ENCODE measurements at places on chromosomes 1 and 21.

- peak; percentile 8 for DNase-seq
These were observed 280.7 kb downstream of the LMX1A start for GRCh38 chr1:165075725-165076370.

- DNase-seq, result no peak
These were observed 278.0 kb downstream of the BRINP2 start for GRCh38 chr1:177448652-177449357.

- no peak for DNase-seq
These were observed 130.1 kb upstream of the ERG start for GRCh38 chr21:38628349-38628748.

DNA sequence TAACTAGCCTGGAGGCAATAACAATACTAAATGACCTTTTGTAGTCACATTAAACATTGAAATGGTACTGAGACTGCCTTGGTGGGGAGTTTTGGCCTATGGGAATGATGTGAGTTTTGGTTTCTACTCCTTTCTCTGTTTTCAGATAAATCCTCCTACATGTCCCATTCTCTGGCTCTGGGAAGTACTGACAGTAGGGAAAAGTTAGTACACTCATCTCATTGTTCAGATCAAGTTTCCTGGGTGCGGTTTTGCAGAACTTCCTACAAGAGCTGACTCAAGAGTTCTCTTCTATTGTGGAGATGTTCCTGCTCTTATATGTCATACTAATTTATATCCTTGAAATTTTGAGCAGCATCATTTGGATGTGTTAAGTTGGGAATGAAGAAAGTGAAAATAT lies 74.2 kb upstream of the MACF1 start:
- DNase-seq, result no peak

DNA sequence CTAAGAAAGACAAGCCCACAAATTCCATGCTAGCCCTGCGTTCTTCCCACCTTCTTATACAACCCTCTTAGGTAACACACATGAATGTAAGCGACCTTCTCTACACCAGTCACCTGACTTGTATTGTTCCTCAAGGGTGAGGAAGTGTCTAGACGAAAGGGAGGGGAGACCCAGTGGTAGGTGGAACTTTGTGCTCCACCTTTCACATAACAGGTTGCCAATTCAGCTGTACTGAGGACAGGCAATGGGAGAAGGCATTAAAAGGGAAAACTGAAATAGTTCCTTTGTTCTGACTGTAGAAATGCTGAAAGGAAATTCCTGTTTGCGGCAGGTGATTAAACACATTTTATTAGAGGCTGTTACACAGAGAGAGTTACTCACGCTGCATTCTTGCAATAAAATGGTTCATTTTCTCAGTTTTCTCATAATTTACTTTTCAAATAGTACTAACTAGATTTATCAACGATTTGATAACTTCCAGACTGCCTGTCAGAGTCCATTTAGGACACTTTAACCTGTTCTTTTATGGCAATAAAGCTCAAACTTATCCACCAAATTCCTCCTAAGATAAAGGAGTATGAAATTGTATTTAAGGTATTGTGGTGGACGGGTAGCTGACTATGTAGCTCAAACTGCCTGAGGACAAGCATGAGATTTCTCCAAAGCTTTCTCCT lies 17.8 kb upstream of the CHRM3 start:
- no peak for DNase-seq

- no peak for DNase-seq
These were observed 8.9 kb downstream of the VTCN1 start for GRCh38 chr1:117201808-117202207.

DNA sequence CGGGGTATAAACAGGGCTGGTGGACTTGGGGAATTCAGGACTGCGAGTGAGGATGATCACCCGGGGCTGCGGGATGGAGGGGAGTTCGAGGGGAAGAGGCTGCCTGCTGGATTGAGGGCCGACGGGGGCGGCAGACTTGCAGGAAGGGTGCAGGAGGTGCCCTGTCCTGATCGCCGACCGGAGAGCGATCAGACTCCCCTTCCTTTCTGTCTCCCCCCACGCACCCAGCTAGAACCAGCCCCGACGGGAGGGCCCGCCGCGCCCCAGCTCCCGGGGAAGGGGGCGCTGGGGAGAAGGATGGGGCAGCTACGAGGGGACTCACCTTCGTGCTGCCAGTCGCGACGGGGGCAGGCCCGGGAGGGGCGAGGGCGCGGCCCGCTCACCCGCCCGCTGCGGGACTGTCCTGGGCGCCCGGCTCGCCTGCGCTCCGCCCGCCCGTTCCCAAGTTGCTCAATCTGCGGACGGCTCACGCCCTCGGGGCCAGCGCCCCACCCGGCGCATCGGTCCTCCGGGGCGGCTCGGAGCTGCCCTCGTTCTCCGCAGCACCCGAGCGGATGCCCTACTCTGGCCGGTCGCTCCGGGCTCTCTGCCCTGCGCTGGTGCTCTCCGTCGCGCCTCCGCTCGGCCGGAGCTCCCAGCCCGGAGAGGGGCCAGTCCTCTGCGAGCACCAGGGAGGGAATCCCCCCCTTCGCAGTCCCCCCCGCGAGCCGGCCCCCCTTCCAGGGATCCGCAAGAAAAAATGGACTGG lies at the start of gene RSPO1:
TSS of gene RSPO1 (minus strand) at position 649 of the 748 bp plus-strand sequence. CDS start 5,231 bp downstream, outside the sequence.
- no peak for DNase-seq

GRCh38 chr1:155984341-155984740 lies 6.0 kb upstream of the ARHGEF2 start:
- DNase-seq, result no peak

DNA sequence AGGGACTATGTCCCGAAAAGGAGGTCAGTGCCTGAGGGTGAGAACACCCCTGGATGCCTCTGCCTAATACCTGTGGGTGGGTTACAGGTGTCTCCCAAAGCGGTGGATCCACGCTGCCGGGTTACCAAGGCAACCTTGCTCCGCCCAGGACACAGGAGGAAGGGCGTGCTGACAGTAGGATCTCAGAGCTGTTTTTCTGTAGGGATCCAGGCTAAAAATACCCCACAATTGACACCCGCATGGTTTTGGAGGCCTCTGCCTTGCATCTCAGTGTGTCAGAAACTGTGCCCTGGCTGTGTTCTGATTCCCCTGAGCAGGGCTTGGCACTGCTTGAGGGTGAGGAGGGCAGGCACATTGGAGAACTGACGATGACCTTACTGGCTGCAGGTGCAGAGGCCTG lies 118.0 kb downstream of the IER5 start:
- DNase-seq, result no peak

GRCh38 chr1:29549001-29549400 lies 312.7 kb downstream of the PTPRU start:
- no peak for DNase-seq

GRCh38 chr1:17744666-17745478 lies 10.3 kb upstream of the ACTL8 start:
- no peak for DNase-seq

- no peak for DNase-seq
These were observed 79.3 kb upstream of the DIRAS3 start for GRCh38 chr1:68129536-68130250.

GRCh38 chr1:34470401-34470800 lies 284.4 kb upstream of the GJB5 start:
- no peak for DNase-seq

- no peak for DNase-seq
These were observed 23.0 kb downstream of the IRF2BP2 start for GRCh38 chr1:234586892-234587485.

- no peak for DNase-seq
These were observed 9.3 kb upstream of the LORICRIN start for GRCh38 chr1:153250166-153250565.

GRCh38 chr1:207863893-207864535 lies 46.9 kb downstream of the CD34 start:
- peak; percentile 72 for DNase-seq

DNA sequence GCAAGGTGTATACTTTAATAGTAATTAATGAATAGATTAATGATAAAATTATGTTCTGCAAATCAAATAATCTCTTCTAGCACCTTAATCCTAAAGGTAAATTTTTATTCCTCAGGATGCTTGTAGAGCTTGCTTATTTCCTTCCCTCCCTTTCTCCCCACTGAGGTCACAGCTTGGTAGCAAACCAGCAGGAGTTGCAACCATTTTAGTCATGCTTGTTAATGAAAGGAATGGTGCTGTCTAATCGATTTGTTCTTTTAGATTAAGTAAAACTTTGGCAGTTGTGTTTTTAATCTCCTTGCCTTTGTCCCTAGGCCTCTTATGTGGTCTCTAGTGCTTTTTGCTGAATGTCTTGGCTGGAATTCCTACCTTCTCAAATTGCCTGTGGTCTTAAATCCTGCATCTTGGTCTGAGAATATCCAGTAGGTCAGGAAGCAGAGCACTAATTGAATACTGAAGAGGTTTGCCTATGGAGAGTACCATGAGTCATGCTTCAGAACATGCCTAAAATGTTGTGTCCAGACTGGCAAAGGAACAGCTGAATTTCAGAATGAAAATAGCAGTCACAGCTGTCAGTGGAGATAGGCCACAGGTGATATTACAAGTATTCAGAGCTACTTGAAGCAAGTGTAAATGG lies 36.3 kb upstream of the RWDD3 start:
- no peak for DNase-seq

GRCh38 chr1:17658837-17659236 lies 96.3 kb upstream of the ACTL8 start:
- no peak for DNase-seq

GRCh38 chr1:114467491-114467890 lies 43.5 kb downstream of the TRIM33 start:
- DNase-seq, result peak; percentile 29

GRCh38 chr1:181541947-181542346 lies 58.6 kb downstream of the CACNA1E start:
- DNase-seq, result no peak

DNA sequence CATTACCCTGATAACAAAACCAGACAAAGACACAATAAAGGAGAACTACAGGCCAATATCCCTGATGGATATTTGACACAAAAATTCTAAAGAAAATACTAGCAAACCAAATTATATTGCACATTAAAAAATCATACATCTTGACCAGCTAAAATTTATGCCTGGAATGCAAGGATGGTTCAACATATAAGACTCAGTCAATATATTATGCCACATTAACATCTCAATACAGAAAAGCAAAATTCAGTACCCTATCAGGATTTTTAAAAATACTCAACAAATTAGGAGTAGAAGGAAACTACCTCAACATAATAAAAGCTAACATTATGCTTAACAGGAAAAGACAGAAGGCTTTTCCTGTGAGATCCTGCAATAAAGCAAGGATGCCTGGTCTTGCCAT lies 177.1 kb downstream of the MAGI3 start:
- DNase-seq, result no peak

DNA sequence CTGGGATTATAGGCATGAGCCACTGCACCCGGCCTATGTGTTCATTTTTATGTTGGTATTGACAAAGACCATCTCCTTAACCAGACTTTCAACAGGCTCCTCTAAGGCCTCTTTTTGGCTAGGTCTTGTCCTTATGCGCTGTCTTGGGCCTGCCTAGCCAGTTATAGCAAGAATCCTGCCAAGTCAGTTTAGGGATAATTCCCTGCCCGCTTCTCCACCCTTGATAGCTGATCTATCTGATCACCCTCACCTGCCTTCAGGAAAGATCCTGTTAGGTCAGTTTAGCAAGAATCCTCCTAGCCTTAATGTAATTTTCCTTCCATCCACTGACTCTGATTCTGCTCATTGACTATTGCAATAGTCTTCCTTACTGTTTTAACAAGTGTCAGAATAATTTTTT lies 2.4 kb upstream of the B4GALT3 start:
- DNase-seq, result no peak

DNA sequence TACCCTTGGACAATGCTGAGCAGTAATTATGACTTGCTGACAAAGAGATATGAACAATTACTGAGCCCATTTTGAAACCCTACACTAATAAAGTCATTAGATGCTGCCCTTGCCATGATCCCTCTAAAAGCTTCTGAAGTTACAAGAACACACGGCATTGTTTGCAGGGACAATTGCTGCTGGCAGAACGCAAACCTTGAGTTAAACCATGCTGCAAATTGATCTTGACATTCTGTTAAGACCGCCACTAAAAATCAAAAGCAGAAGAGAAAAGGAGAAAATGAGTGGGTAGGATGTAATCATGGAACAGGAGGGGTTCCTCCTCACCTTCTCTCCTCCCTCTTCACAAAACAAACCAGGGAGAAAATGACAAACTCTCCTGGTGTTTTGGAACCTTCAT lies 136.2 kb upstream of the DMRTA2 start:
- DNase-seq, result no peak

DNA sequence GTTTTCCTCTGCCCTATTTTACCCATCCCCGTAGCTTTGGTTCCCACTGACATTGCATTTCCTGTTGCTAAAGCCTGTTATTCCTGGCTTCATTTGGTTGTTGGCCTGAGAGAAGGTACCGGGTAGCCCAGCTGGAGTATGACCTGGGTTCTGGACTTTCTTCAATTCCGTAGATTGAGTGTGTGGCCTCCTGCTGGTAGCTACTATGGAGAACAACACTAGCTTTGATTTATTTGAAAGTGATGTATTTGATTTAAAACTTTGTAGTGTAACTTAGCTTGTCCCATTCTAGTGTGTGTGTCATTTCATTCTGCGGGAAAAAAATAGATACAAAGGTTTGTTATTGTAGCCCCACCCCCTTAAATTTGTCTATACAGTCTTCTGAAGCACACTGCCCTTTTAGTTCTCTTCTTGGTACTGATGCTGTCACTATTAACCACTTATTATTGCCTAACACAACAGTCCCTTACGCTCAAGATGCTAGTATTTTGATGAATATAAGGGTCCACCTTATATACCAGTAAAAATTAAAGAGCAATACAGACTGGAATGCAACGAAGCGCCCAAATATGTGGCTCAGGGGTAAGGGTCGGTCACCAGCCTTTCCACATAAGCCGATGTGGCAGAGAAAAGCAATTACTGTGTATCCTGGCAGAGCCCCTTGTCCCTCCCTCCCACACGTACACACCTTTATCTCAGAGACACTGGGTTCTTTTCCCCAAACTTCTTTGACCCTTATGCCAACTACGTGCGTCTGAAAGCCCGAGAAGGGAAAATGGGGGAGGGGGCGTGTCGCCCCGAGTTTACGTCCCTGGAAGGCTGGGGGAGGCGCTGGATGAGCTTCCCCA lies 643 bp upstream of the MOV10 start:
- peak; percentile 52 for DNase-seq

DNA sequence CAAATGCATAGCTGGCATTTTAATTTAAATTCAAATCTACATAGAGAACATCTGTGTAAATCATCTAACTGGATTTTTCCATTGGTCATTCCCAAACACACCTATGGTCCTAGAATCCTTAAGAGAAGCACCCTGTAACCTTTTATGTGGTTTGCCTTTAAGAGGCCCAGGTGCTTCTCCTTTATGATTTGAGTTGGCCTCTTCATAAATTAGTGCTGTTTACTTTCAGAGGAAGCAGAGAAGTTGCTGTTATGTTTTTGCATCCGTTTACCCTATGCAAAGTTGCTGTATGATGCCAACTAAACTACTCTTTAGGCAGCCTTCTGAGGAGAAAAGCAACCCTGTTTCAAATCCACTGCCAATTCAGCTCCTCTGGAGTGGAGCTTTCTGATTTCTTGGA lies 193.8 kb downstream of the HS2ST1 start:
- DNase-seq, result no peak

GRCh38 chr1:228982637-228983036 lies 247.4 kb downstream of the RHOU start:
- DNase-seq, result no peak

DNA sequence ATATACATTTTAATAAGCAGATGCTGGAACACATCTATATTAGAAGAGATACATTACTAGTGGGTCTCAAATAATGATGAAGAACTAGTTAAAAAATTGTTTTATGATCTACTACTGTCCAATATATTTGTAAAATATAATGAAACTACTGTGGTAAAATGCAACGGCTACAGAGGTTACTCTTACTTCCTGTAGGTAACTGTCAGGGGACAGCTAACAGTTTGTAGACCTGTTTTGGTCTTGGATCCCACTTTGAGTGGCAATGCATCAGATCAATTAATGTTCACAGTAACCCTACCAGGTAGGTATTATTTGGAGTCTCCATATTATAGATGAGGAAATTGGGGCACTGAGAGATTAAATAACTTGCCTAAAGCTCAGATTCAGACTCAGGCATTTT lies 26.7 kb upstream of the MYSM1 start:
- peak; percentile 54 for DNase-seq

All from OCI-LY7 (cell line).